ENCODE measurements at places on chromosomes 3 and 15.

DNA sequence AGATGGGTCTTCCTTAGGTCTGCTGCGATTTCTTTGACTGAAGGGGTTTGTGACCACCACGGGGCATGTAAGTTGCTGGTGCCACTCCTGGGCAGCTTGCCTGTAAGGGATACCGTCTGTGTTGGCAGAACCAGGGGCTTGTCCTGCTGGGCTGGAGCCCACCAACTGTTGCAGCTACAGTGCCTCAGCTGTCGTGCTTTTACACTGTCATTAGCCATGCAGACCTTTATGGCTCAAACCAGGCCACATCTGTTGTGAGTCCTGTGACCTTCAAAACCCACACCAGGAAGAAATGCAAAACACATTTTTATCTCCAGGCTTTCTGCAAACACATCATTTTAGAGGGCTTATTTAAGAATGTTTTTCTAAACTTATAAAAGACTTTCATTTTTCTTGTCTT is 168.7 kb downstream of the PTPRG start:
- DNase-seq, result no peak

DNA sequence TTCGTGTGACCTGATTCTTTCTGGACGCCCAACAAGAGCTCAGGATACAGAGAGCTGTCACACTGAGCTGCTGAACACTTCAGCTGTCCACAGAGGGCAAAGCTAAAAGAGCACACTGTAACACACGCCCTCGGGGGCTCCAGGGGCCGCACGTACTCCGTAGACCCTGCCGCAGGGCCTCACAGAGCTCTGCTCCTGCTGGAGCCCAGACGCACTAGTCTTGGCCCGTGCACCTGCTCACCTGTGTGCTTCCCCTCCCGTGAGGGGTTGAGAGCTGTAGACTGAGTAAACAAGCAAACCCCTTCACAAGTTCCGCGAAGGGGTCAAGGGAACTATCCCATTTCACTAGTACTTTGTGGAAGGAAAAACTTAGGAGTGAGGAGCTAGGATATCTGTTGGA is 30.7 kb upstream of the TUSC7 start:
- no peak for DNase-seq

- no peak for DNase-seq
Measured at GRCh38 chr3:138782755-138783154, 52.0 kb downstream of the PIK3CB start.

DNA sequence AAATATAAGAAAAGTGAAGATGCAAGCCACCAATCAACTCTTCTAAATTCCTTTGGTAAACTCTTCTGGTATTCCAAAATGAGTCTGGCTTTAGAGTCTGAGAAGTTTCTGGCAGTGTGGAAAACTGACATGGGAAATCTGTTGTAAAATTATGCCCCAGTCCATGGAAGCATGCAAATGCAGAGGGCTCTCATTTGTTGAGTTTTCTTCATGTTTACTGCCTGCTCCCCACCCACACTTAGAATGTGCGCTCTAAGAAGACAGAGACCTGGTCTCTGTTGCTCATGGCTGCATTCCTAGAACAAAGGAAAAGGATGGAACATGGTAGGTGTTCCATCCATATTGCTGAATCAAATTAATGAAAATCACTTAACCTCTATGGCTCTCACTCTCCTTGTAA is 411.8 kb upstream of the PDZRN3 start:
- no peak for DNase-seq

GRCh38 chr3:32307591-32307990 is 69.1 kb downstream of the CMTM8 start:
- DNase-seq, result no peak

GRCh38 chr3:66405701-66406091 is 95.1 kb downstream of the LRIG1 start:
- no peak for DNase-seq

- no peak for DNase-seq
Measured at GRCh38 chr3:71647751-71648150, 64.2 kb upstream of the FOXP1 start.

DNA sequence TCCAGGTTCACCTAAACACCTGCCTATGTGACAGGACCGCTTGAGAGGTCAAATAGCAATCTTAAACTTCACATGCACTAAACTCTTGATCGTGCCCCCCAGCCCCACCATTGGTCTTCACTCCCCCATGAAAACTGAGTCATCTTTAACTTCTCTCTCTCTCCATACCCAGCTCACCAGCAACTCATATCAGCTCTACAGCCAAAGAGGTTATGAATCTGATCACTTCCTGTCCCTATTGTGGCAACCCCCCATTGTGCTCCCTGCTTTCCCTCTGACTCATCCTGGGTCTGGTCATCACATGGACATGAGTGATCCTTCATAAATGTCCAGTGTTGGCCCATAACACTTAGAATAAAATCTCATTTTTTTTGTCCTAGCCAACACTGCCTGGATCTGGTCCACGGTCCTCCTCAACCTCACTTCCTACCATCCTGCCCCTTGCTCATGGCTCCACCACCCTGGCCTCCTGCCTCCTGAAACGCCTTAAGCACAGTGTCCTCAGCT is 103.4 kb upstream of the HACD2 start:
- no peak for DNase-seq

GRCh38 chr3:67646586-67647234 is 7.7 kb downstream of the SUCLG2 start:
- DNase-seq, result no peak

DNA sequence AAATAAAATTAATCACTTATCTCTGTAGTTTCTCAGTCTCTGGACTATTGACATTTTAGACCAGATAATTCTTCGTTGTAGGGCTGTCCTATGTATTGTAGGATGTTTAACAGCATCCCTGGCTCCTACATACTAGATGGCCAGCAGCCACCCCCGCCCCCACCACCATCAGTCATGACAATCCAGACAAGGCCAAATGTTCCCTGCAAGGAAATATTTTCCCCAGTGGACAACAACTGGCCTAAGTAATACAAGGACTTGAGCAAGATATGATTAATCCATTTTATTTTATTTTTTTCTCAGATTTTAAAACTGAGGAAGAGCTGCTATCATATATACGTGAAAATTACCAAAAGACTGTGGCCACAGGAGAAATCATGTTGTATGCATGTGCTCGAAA is 23.8 kb downstream of the TICRR start:
- no peak for DNase-seq

DNA sequence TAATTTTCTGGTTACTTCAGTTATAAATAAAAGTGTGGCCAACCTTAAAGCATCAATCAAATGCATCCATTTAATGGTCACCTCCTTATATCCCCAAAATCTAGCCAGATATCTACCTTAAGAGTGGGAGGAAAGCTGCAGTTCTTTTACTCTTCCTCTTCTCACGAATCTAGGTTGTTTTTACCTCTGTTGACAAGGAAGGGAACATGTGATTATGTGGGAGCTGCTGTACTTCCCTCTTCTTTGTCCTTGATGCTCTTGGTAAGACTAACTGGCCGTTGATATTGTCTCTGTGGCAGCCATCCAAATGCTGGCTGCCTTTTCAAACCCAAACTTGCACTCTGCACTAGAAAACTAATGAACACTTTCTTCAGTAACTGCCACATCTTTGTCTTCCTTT is 275.3 kb upstream of the CADM2 start:
- DNase-seq, result no peak

- DNase-seq, result no peak
Measured at GRCh38 chr3:172132159-172132586, 92.8 kb downstream of the FNDC3B start.

- DNase-seq, result no peak
Measured at GRCh38 chr15:42595626-42596240, 20.3 kb downstream of the STARD9 start.

GRCh38 chr3:188432802-188433520 is 279.0 kb downstream of the LPP start:
- DNase-seq, result no peak

DNA sequence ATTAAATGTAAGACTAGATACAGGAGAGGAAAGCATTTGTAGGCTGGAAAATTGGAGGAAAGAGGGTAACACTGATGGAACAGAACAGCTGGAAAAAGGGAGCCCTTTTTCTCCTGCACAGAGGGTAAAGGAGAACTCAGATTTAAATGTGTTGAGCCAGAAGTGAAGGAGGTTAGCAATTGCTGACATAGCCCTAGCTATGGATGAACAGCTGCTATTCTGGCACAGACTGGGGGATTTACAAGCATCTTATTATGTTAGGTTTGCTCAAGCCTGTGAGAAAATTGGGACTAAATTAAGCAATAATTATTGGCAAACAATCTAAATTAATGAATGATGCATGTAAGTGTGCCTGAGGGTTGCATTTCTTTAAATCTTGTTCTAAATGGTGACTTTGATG is 40.6 kb upstream of the PRR20G start:
- DNase-seq, result no peak

- no peak for DNase-seq
Measured at GRCh38 chr3:61055447-61055846, 195.8 kb downstream of the FHIT start.

GRCh38 chr3:31093606-31094005 is 199.1 kb upstream of the GADL1 start:
- DNase-seq, result no peak

GRCh38 chr15:70479785-70480184 is 283.6 kb downstream of the UACA start:
- no peak for DNase-seq

DNA sequence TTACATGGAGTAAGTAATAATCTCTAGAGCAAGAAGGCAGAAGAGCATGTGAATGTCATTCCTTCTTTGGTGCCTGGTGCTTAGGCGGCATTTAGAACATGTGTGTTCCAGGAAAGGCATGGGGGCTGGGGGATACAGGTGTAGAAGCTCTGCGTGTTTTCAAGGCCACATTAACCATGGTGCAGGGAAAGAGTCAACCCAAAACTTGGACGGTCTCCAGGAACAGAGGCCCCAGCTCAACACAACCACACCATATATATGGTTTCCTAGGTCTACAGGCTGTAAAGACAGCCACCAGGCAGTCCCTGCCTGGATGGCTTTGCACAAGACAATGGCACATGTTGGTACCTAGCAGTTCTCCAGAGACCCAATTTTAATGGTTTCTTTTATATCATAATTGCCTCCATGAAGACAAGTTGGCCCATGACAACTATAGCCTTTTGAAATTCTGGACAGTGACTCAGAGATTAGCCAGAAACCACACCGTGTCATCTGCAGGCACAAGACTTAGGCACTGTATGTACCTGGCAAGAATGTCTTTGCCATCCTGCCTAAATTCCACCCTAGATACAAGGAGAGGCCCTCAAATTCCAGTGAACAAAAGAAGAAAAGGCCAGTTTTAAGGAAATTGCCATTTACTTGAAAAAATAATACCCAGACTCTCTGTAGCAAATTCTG is 25.0 kb upstream of the DGKG start:
- DNase-seq, result no peak

DNA sequence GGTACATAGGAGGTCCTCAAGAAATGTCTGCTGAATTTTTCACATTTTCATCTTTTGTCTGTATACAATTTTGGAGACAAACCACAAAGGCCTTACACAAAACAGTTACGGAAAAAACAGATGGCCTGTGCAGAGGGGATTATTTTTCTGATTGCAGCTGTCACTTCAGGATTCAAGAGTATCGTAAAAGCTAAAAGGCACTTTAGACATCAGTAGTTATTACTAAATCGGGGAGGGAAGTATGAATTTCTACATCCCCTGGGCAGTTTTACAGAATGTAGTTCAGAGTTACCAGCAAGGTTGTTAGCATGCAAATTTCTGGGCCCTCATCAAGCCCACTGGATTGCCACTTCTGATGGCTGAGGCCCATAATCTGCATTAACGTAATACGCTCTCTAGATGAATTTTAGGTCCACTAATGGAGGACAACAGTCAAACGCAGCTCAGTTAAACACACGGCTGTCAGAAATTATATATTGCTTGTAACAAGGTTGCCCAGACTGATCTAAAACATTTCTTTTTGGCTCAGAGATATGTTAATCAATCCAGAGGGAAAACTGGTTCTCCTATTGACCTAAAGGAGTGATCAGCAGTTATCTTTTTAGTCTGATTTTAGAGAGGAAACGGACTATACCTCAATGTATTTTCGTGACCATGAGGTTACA is 1.1 kb downstream of the RIOX2 start:
- DNase-seq, result no peak

DNA sequence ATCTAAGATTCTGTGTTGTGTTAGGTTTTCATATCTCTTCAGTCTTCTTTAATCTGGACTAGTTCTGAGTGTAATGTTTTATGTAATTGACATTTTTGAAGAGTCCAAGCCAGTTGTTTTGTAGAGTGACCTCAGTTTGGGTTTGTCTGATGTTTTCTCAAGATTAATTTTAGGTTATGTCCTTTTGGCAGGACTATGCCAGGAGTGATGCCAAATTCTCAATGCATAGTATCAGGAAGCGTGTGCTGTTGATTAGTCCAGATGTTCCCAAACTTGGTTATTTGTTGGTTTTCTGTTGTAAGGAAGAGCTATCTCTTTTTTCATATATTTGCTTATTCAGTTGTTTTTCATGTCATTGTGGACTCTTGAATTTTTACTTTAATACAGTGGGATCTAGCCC is 32.6 kb downstream of the NMD3 start:
- DNase-seq, result no peak

- DNase-seq, result no peak
Measured at GRCh38 chr3:167694121-167694520, 40.4 kb upstream of the WDR49 start.

DNA sequence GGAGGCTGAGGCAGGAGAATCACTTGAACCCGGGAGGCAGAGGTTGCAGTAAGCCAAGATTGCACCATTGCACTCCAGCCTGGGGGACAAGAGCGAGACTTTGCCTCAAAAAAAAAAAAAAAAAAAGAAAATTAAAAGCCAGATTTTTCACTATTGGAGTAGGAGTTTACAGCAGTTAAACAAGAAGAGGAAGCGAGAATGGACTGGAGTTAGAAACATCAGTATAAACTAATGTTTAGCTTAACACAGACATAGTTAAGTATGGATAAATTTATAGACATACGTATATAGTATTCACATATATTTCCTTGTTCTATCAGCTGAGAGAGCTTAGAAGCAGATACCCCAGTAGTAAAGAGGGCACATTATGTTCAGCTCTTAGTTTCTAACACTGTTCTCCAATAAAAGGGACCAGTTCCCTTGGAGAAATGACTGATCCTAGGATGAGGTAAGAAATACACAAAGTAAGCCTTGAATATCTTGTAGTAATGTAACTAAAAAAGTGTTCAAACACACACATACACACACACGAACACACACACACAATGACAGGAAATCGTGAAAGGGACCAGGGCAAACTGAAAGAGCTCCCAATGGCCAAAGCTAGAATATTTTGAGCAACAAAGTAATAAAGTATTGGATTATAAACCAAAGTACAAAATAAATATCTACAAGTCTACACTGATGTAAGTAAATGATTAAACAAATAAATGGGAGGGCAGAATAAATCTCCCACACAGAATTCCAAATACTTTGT is 25.1 kb downstream of the PIK3CB start:
- DNase-seq, result no peak

- DNase-seq, result no peak
Measured at GRCh38 chr3:30477149-30477921, 129.1 kb upstream of the TGFBR2 start.

DNA sequence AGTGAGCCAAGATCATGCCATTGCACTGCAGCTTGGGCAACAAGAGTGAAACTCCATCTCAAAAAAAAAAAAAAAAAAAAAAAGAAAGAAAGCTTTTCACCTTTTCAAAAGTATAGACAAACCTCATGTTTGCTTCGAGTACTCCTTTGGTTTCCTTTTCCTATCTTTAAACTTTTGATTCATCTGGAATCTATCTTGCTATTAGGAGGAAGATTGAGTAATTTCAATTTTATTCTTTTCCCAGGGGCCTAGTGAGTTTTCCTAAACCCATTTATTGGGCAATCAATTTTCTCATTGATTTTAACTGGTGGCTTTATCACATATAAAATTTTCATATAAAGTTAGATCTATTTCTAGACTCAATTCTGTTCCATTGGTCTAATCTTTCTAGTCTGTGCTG is 190.5 kb upstream of the VEPH1 start:
- DNase-seq, result no peak

Measured in renal pelvis (tissue), 12 donors.